ENCODE measurements at places on chromosomes 5 and 9.

- no peak for DNase-seq
These were observed 133.1 kb downstream of the GABBR2 start for GRCh38 chr9:98575379-98576346.

GRCh38 chr9:71048280-71048679 is 73.1 kb downstream of the TRPM3 start:
- no peak for DNase-seq

GRCh38 chr9:96858670-96859069 is 4.4 kb upstream of the ZNF782 start:
- DNase-seq = no peak

GRCh38 chr9:134112561-134112960 is 23.3 kb upstream of the WDR5 start:
- DNase-seq = no peak

GRCh38 chr5:148792744-148793143 is 33.7 kb upstream of the ADRB2 start:
- DNase-seq = no peak

DNA sequence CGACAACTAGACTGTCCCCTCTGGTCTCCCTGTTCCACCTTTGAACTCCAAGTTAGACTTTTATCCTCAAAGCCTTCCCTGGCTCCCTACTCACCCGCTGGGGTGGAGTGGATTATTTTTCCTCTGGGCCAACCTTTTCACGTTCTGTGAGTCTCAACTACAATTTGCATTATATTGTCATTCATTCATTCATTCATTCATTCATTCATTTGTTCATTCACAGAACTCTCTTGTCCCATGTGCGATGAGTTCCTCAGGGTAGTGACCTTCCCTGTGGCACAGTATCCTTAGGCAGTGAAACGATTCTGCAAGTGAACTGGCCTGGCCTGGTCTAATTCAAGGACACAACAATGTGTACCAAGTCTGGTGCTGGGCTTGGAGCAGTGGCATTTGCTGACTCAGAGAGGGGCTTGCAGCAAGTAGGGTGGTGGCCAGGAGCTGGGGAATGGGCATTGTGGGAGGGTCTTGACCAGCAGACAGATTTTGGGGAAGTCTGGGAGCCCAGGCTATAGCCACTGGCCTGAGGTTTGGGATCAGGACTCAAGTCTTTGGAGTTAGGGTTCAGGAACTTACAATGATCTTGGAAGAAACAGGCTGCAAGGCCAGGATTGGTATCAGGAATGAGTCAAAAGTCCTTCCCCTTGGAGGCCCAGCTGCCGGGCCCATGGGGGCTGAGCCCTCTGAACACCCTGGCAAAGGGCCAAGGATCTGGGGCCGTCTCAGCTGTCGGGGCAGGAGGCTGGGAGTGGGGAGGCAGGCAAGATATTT is 37.2 kb upstream of the COL15A1 start:
- no peak for DNase-seq

GRCh38 chr9:126474206-126474765 is 139.4 kb upstream of the LMX1B start:
- DNase-seq = no peak

All from naive B cell (primary cell).